Hypothalamus (tissue), 51 donors: ENCODE measurements at places on chromosomes 4 and X.

GRCh38 chr4:76216975-76217814 is 3.6 kb upstream of the SCARB2 start:
- DNase-seq: no peak

DNA sequence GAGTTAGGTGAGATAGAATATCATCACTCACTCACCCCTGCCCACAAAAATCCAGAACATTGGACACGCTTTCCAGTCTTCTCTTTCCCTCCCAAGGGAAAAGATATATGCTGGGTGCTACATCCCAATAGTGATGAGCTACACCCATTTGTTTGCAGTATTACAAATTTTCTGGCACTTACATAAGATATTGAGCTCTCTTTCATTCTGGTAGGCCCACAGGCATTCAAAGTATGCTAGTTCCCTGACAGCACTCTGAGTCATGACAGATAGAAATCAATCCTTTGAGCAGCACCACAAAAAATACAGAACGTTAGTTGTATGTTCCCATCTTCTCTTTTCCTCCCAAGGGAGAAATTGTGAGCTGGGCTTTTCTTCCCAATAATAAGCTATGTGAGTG is 477.6 kb upstream of the GRID2 start:
- DNase-seq: no peak

DNA sequence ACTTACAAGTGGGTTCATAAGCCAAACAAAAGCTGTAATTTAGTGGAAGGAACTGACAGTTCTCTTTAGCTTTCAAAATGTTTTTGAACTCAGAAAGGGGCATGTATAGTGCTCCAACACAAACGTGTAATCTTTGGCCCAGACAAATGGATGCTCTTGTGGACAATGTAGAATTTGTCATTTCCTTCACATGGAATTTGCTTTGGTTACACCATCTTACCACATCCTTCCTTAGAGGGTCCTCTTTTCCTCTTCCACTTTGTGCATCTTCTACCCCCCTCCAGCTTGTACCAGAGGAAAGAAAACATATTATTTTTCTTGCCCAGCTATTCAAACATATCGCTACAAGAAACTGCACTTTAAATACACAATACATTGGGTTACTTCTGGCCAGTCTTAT is 42.4 kb downstream of the MEPE start:
- no peak for DNase-seq

DNA sequence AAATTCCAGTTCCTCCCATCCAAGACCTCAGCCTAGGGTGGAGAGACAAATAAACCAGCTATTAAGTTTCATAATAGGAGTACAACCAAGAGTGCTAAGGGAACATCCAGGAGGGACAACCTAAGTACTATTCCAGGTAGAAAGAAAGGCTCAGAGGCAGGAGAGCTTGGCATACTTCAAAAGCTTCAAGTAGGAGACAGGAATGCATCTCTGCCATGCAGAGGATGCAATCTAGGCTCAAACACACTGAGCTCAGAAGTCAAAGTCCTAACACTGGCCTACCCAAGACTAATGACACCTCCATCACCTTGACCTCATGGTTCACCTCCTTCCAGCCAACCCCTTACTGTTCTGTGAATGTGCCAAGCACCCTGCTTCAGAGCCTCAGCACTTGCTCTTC is 8.1 kb downstream of the WDFY3 start:
- DNase-seq: no peak

- no peak for DNase-seq
These were observed 722 bp upstream of the EFHC2 start for GRCh38 chrX:44344194-44344593.

DNA sequence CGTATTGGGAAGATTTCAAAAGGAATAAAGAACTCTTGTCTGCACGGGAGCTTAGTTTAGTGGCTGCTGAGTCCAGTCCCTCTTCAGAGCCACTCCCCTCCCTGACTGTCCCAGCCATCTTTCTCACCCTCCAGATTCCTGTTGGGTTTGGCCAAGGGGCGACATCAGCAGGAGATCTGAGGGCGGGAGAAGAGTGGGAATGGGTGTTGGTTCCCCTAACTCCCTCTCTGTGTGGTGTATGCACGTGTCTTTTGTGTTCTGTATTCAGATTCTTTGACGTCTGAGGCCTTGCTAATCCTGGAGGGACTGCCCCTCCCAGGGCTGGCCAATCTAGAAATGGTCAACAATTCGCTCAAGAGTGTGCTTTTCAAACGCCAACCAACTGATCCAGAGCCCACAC is 37.4 kb downstream of the CYTL1 start:
- DNase-seq: no peak

GRCh38 chr4:2044119-2044485 is 15.0 kb upstream of the NAT8L start:
- DNase-seq: no peak

DNA sequence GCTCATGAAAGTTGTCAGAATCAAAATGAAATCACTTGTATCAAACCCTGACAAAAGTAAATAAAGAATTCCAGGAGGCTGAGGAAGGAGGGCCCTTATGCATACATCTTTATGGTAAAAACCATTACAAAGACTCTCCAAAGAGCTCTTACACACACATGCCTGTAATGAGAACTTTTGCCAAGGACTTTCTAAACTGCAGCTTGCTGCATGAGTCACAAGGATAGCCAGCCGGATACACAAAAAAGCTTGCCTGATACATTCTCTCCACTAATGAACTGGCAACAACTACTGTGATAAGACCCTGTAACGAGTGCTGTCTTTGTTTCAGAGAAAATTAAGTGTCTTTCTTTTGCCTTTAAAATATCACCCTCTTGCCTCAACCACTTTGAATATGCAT is 618.1 kb downstream of the PPP4R3C start:
- DNase-seq: no peak

- no peak for DNase-seq
These were observed 48.1 kb downstream of the RAB40AL start for GRCh38 chrX:102985192-102985591.

- no peak for DNase-seq
These were observed 219.3 kb upstream of the JADE1 start for GRCh38 chr4:128590034-128590740.

- DNase-seq: no peak
These were observed 94.3 kb downstream of the GATB start for GRCh38 chr4:151666501-151666900.

GRCh38 chrX:111442791-111443190 is 30.8 kb upstream of the DCX start:
- no peak for DNase-seq

DNA sequence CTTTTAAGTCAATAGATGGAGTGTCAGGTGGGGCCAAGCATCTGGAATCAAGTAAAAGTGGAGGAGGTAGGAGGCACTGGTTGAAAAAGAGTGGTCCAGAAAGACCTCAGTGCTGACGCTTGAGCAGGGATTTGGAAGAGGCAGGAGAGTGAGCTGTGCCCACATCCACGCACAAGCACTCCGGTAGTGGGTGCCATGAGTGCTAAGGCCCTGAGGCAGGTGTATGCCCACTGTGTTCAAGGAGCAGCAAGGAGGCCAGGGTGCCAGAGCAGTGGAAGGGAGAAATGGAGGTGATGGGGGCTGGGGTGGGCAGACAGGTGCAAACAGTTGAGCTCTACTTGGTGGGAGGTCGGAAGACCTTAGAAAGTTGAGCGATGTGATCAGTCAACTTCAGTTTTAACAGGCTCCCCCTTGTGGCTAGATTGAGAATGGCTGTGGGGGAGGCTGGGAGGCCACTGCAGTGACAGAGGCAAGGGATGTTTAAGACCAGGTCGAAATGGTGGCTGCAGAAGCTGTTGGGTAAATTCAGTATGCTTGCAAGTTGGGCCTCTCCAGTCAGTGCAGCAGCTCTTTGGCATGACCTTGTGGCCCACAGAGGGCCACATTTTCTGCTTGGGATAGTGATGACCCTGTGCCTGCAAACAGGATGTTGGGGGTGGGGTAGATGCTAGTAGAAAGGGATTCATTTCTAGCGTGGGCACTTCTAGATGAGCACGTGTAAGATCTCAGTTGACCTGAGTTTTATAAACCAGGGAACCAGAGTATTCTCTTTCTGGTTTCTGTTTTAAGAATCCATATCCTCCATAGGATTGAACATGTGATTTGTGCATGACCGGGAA is 12.7 kb downstream of the TKTL1 start:
- DNase-seq: peak; percentile 7

GRCh38 chr4:4396628-4397440 is 9.9 kb downstream of the NSG1 start:
- no peak for DNase-seq

DNA sequence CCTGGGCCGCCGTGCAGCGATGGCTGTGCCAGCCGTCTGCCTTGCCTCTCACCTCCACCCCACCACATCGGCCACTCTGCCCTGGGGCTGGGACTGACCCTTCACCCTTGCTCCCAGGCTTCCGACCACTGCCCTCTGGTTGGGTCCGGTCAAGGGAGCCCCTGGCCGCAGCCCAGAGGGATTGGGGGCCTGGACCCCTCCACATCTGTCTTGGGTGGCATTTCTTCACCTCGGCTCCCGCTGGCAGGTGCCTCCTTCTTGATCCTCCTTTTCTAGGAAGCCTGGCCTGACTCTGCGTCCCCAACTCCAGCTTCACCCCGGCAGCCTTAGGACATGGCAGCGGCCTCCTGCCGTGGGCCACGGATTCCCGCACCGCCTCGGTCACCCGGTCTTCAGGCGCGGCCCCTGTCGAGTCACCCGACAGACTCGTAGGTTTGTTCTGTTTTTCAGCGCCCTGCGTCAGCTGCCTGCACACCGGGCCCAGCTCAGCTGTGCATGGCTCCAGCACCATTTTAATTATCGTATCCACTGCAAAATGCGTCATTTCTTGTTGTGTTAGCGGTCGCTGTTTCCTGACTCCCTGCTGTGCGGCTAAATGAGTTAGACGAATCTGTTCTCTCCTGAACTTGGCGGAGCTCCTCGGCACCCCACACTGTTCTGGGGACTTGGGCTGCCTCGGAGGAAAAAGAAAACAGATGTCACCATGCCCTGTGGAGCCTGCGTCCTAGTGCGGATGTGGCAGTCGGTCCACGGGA is 124.0 kb downstream of the FAM53A start:
- DNase-seq: no peak

DNA sequence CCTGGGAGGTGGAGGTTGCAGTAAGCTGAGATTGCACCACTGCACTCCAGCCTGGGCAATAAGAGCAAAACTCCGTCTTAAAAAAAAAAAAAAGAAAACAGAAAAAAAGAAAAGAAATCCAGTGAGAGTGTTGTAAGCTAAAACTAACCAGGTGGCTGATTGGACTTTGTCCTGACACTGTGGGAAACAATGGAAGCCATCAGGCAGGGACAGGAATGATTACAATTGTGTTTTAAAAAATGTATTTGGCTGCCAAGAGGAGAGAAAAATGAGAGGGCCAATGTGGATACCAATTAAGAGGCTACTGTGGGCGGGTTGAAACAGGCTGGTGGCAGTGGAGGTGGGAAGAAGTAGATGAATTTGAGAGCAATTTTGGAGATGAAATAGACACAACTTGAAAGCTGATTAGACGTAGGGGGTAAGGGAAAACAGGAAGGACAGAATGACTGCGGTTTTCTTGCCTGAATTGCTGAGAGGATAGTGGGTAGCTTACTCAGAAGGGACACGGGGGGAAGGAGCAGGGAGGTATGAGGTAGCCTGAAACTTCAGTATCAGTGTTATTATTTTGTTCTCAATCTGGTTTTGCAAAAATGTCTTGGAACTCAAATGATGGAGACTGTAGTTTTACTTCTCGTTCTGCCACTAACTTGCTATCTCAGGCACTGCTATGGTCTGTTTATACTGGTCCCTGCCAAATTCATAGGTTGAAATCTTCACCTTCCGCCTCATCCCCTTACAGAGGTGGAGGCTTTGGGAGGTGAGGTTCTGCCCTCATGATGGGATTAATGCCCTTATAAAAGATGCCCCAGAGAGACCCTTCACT is 45.6 kb upstream of the CHRNA9 start:
- DNase-seq: no peak

GRCh38 chr4:149980941-149981340 is 97.3 kb upstream of the DCLK2 start:
- DNase-seq: no peak

GRCh38 chrX:71365356-71365874 is 742 bp upstream of the TAF1 start:
- no peak for DNase-seq

DNA sequence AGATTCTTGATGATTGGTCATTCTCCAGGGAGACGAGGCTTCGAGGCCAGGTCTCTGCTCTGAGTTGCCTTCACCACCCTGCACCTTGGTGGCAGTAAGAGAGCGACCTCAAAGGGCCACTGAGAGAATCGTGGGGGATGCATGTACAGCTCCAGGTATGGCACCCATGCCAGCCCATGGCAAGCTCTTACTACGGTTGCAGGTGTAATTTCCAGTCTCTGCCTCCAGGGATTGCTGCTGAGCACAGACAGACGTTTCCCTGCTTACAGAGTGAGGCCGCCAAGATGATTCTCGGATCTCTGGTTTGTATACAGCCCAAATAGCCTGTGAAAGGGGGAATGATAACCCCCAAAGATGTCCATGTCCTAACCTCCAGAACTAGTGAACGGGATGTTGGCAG is 16.3 kb upstream of the DRD5 start:
- DNase-seq: no peak

- peak; percentile 72 for DNase-seq
These were observed 11.6 kb upstream of the HADH start for GRCh38 chr4:107977966-107978705.

- no peak for DNase-seq
These were observed 3.3 kb downstream of the SHROOM2 start for GRCh38 chrX:9789555-9789954.

DNA sequence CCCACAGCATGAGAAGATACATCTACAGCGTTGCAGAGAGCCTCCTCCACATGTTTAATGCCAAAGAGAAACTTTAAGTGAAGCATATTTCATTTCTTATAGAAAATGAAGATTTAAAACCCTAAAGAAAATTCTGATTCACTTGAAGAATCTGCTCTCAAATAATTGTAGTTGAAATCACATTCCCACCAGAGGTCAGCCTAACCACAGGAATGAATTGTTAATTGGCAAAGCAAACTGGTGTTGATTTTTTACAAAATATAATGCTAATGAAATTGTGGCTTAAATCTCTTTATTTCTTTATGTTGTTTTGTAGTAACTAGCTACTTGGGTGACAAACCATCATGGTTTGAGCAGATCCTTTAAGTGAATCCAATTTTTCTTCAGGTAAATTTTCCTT is 31.1 kb upstream of the WDR17 start:
- no peak for DNase-seq

- no peak for DNase-seq
These were observed 68.4 kb downstream of the HMGB2 start for GRCh38 chr4:173265751-173266150.

- DNase-seq: no peak
These were observed 66.3 kb downstream of the KCNIP4 start for GRCh38 chr4:21882051-21882839.

DNA sequence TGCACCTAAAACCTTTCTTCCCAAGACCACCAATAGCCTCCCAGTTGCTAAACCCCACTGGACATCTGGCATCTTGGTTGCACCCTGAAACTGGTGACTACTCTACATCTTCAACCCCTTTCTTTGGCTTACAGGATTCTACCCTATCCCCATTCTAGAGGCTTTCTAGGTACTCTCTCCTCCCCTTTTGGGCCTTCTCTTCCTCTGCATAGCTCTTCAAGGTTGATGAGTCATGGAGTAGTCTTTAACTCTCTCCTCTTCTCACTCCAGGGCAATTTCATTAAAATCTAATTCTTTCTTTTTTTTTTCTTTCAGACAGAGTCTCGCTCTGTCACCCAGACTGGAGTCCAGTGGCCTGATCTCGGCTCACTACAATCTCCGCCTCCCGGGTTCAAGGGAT is 16.8 kb downstream of the APOO start:
- no peak for DNase-seq
